Naive thymus-derived CD4-positive, alpha-beta T cell (primary cell): ENCODE measurements at places on chromosomes 6 and 20. TPM values are rescaled to one million over a fixed set of nuclear protein-coding genes. Genes with fewer than 3 reads are reported as not detected.
A peak's percentile ranks its signal among the peaks of the same experiment; 100 is the strongest.

- no peaks in the 10 kb centered on the region for H3K36me3 ChIP-seq
- no peak overlapping the region for H3K4me3 ChIP-seq
- peak overlapping the region; percentile 32 for H3K27ac ChIP-seq
- H3K4me1 ChIP-seq, result peaks cover 36% of the 10 kb centered on the region
- DNase-seq, result no peak
Measured at GRCh38 chr6:149093643-149094042, 223.9 kb upstream of the TAB2 start.

- no peak overlapping the region for H3K4me3 ChIP-seq
- no peaks in the 10 kb centered on the region for H3K4me1 ChIP-seq
- no peak overlapping the region for H3K27ac ChIP-seq
Measured at GRCh38 chr20:63126876-63127699, 88.8 kb downstream of the YTHDF1 start.

DNA sequence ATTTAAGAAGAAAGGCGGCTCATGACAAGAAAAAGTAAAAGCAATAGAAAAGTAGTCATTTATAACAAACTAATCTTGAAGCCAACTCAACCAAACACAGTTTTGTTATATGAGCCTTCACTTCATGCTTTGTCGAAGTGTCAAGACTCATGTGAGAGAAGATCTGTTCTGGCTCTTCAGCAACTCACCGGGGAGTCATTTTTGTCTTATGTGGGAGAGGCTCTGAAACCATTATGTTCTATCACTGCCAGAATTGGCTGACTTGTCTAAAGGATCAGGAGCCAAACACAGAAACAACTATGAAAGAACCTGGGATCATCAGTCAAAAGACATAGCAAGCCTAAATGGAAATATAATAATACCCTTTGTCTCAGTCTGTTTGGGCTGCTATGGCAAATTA, 105.2 kb downstream of the CDK19 start:
- no peak for DNase-seq
- no peaks in the 10 kb centered on the region for H3K27me3 ChIP-seq
- no peaks in the 10 kb centered on the region for H3K36me3 ChIP-seq
- no peak overlapping the region for H3K4me3 ChIP-seq
- no peaks in the 10 kb centered on the region for H3K4me1 ChIP-seq
- H3K27ac ChIP-seq, result no peak overlapping the region

TMEM74B gene
- not detected for total RNA-seq

LPA gene
- total RNA-seq, result not detected

RNF217 gene
- total RNA-seq, result 0.89 TPM
